MV-4-11 (cell line): ENCODE measurements at places on chromosomes 3 and 15.

GRCh38 chr3:153577059-153577736 lies 415.2 kb downstream of the RAP2B start:
- DNase-seq: no peak

GRCh38 chr3:132325634-132326033 lies 8.4 kb downstream of the ACP3 start:
- DNase-seq: no peak

- DNase-seq: no peak
These were observed 161.6 kb upstream of the FRMD4B start for GRCh38 chr3:69547461-69547880.

DNA sequence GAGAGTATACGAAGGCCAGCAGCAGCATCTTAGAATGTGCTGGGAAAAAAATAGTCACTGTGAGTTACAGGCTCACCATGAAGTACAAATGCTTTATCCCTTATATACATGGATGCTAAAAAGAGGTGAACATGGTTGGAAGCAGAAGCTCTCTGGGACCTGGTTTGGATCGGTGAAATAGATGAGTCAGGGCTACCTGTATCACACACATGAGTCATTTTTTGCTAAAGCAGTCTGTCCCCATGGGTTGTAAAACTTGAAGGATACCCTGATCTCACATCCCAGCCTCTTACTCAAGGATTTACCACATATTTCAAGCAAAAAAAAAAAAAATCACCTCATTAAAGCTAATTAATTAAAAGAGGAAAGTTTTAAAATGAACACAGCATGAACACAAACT lies 6.9 kb upstream of the SERPINI2 start:
- peak; percentile 12 for DNase-seq

DNA sequence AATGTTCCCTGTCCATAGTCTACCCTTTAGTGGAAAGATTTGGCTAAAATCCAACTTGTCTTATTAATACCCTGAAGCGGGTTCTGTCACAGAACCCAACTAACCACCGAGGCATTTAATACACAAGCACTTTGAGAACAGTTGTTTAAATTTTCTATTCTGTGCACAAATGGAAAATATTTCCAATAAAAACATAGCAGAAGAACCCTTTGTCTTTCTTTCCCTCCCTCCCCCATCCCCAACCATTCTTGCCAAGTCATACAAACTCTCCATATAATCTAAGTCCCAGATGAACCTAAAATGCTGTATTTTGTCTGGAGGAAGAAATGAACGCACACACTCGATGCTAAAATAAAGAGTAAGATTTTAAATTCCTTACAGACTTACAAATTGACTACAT lies 126.9 kb upstream of the STRIT1 start:
- DNase-seq: no peak
